ENCODE measurements at places on chromosomes 6 and 20. TPM values are rescaled to one million over a fixed set of nuclear protein-coding genes. Genes with fewer than 3 reads are reported as not detected.
A peak's percentile ranks its signal among the peaks of the same experiment; 100 is the strongest.

DNA sequence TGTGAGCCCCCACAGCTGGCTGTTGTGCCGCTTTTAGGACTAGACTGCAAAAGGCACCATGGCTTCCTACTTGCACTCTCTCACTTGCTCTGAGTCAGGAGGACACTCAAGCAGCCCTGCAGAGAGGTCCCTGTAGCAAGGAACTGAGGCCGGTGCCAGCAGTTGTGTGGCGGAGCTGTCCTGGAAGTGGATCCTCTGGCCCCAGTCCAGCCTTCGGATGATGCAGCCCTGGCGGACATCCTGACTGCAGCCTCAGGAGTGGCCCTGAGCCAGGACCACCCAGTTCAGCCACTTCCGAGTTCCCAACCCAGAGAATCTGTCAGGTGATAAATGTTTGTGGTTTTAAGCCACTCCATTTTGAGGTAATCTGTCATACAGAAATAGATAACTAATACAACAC lies 17.5 kb downstream of the CTCFL start:
- H3K4me3 ChIP-seq, result no peak overlapping the region
- H3K27ac ChIP-seq, result no peak overlapping the region
- H3K4me1 ChIP-seq, result peaks cover under 1% of the 10 kb centered on the region
- no peaks in the 10 kb centered on the region for H3K27me3 ChIP-seq

GRCh38 chr20:3283222-3283820 lies 44.3 kb upstream of the SLC4A11 start:
- no peak for DNase-seq
- H3K27ac ChIP-seq, result no peak overlapping the region
- H3K36me3 ChIP-seq, result no peaks in the 10 kb centered on the region
- no peaks in the 10 kb centered on the region for H3K27me3 ChIP-seq
- no peak overlapping the region for H3K4me3 ChIP-seq

- H3K36me3 ChIP-seq, result no peaks in the 10 kb centered on the region
- H3K4me1 ChIP-seq, result 0 out of 2 replicates have a peak, but pooled peaks cover 4% of the 10 kb centered on the region
Observed at GRCh38 chr6:52745764-52746201, 17.5 kb downstream of the GSTA2 start.

DNA sequence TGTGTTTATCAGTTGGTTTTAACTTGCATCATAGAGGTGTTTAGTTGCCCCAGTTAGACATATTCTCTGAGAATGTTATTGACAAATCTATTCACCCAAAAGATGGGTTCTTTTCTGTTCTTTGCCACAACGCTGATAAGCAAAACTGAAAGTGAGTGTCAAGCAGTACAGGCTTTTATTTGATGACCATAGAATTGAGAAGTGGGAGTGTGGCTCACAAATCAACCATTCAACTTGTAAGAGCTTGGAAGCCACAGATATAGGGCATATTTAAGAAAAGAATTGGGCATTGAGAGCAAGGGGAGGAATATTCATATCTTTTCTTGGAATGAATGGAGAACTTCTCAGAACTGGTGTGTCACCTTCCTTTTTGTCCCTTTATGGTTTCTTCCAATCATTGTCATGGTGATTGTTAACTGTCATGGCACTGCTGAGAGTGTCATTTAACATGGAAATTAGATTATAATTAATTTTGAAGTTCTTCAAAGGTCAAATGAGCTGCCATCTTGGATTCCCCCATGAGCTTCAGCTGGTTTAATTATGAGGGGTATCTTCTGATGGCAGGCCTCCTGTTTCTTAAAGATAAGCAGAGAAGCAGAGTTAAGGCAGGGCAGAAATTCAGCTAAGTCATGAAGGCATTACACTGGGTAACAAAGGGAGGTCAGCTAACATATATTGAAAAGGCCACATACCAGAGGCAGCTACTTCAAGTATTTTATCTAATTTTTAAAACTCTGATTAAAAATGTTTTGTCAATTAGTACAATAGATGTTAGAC lies 254.0 kb upstream of the HTR1E start:
- H3K27ac ChIP-seq, result no peak overlapping the region
- H3K4me1 ChIP-seq, result no peaks in the 10 kb centered on the region
- no peaks in the 10 kb centered on the region for H3K27me3 ChIP-seq
- no peak overlapping the region for H3K4me3 ChIP-seq
- DNase-seq, result no peak

- no peaks in the 10 kb centered on the region for H3K27me3 ChIP-seq
- H3K4me1 ChIP-seq, result no peaks in the 10 kb centered on the region
- no peak for DNase-seq
- H3K36me3 ChIP-seq, result peaks cover 5% of the 10 kb centered on the region
- H3K27ac ChIP-seq, result no peak overlapping the region
Observed at GRCh38 chr20:21156266-21156665, 30.4 kb downstream of the KIZ start.

DNA sequence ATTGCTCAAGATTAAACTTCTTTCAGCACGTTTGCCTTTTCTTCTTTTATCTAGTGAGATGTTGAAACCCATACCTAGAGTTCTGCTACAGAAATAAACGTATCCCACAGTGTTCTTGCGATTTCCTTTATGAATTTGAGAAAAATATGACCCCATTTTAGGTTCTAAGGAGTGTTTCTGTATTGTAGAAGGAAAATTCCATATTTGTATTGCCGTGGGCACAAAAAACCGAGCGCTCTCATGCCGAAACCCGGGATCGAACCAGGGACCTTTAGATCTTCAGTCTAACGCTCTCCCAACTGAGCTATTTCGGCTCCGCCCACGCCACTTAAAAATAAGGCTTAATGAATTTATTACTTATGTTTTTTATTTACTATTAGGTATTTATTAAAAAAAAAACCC lies 23.7 kb downstream of the ZNF311 start:
- no peaks in the 10 kb centered on the region for H3K27me3 ChIP-seq
- H3K27ac ChIP-seq, result no peak overlapping the region
- peaks cover 4% of the 10 kb centered on the region for H3K4me1 ChIP-seq
- H3K36me3 ChIP-seq, result no peaks in the 10 kb centered on the region
- no peak for DNase-seq
- H3K4me3 ChIP-seq, result peak overlapping the region; percentile 98

GRCh38 chr6:40700006-40700580 lies 112.9 kb upstream of the LRFN2 start:
- H3K4me1 ChIP-seq, result peaks cover 2% of the 10 kb centered on the region
- H3K36me3 ChIP-seq, result no peaks in the 10 kb centered on the region
- DNase-seq, result no peak
- no peak overlapping the region for H3K27ac ChIP-seq
- no peak overlapping the region for H3K4me3 ChIP-seq

- DNase-seq, result no peak
- no peaks in the 10 kb centered on the region for H3K4me1 ChIP-seq
- no peaks in the 10 kb centered on the region for H3K27me3 ChIP-seq
- no peaks in the 10 kb centered on the region for H3K36me3 ChIP-seq
Observed at GRCh38 chr6:52423971-52424381, 3.8 kb downstream of the EFHC1 start.

DNA sequence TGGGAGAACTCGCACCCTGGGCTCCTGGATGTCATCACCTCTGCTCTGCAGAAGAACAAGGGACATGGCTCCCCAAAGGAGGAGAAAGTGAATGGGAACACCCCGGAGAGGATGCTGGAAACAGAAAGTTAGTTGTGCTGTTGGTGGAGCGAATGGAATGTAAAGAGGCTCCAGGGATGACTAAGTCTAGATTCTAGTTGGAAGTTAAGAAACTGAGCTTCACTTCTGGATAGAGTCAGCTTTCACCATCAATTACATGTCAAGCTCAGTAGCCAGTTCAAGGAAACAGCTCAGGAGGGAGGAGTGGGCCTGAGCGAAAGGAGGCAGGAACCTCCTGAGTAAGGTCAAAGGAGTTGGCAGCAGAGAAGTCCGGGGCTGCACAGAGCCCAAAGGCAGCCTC lies 132.1 kb upstream of the ARID1B start:
- H3K27me3 ChIP-seq, result no peaks in the 10 kb centered on the region
- DNase-seq, result no peak

DNA sequence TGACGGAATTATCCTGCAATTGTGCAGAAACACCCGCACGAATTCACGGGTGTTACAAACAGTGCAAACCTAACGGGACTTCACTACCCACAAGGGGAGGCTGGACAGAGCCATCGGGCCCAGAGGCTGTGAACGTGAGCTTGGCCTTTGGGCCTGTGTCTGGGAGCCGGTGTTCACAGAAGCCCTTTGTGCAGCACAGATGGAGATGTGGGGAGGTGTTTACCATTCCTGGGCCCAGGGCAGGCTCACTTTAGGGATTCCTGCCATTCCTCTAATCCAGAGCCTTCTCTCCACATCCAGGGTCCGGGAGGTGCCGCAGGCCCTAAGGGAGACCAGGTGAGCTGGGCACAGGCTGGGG lies 15.0 kb downstream of the COL9A3 start:
- H3K4me3 ChIP-seq, result no peak overlapping the region
- no peak overlapping the region for H3K27ac ChIP-seq
- peaks cover 23% of the 10 kb centered on the region for H3K36me3 ChIP-seq

GRCh38 chr6:149806127-149806526 lies 56.6 kb downstream of the PCMT1 start:
- no peak for DNase-seq
- peaks cover 9% of the 10 kb centered on the region for H3K36me3 ChIP-seq
- no peaks in the 10 kb centered on the region for H3K27me3 ChIP-seq
- H3K27ac ChIP-seq, result no peak overlapping the region
- H3K4me3 ChIP-seq, result no peak overlapping the region

- DNase-seq, result no peak
- no peaks in the 10 kb centered on the region for H3K36me3 ChIP-seq
- H3K4me3 ChIP-seq, result no peak overlapping the region
- H3K27ac ChIP-seq, result no peak overlapping the region
Observed at GRCh38 chr6:143971482-143972205, 36.4 kb downstream of the PLAGL1 start.

ZNF311 gene
- 4.2 TPM for total RNA-seq

PSORS1C2 gene
- total RNA-seq, result not detected

BACH2 gene
- total RNA-seq, result 5.9 TPM

PACSIN1 gene
- total RNA-seq, result 10.5 TPM

COL11A2 gene
- 3.5 TPM for total RNA-seq

CRISP2 gene
- not detected for total RNA-seq

GNMT gene
- total RNA-seq, result 1.8 TPM

R3HDML gene
- not detected for total RNA-seq
